Ovary (tissue), 10 donors: ENCODE measurements at places on chromosomes 2 and 18. TPM values are rescaled to one million over a fixed set of nuclear protein-coding genes. Genes with fewer than 3 reads are reported as not detected.

DNA sequence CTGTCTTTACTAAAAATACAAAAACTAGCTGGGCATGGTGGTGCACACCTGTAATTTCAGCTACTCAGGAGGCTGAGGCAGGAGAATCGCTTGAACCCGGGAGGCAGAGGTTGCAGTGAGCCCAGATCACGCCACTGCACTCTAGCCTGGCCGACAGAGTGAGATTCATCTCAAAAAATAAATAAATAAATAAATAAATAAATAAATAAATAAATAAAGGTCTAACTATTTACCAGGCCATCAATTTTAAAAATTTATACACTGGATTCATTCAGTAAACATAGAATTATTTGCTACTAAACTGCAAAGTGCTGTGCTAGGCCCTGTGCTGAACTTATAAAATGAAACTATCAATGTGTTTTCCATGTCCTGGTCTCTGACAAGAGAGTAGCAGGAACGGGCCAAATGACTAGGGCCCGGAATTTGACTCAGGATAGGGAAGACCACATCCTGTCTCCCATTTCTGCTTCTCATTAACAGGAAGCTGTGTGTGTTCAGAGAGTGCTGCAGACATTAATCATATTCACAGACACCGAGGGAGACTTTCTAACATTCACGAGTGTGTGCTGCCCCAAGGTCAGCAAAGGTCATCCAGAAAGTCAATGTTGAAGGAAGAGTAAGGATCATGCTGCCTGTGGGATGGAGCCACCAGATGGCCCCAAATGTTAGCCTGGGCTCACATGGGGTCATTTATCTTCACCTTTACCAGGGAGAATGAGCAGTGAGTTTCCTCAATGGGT is 95.8 kb downstream of the SPP2 start:
- DNase-seq = no peak
- H3K27me3 ChIP-seq = no peaks in the 10 kb centered on the region
- H3K36me3 ChIP-seq = no peaks in the 10 kb centered on the region
- H3K4me1 ChIP-seq = no peaks in the 10 kb centered on the region

NR4A2 gene
- total RNA-seq = 45.6 TPM

GKN1 gene
- total RNA-seq = not detected

FSIP2 gene
- total RNA-seq = 0.45 TPM

- H3K4me3 ChIP-seq = no peak overlapping the region
- no peak overlapping the region for H3K27ac ChIP-seq
- no peaks in the 10 kb centered on the region for H3K36me3 ChIP-seq
- H3K27me3 ChIP-seq = no peaks in the 10 kb centered on the region
- H3K4me1 ChIP-seq = no peaks in the 10 kb centered on the region
Measured at GRCh38 chr2:82317012-82317411, 2012.5 kb upstream of the LRRTM1 start.

- H3K4me3 ChIP-seq = no peak overlapping the region
- no peak for DNase-seq
- H3K27ac ChIP-seq = no peak overlapping the region
- no peaks in the 10 kb centered on the region for H3K36me3 ChIP-seq
- no peaks in the 10 kb centered on the region for H3K4me1 ChIP-seq
Measured at GRCh38 chr2:158131919-158132566, 30.4 kb downstream of the UPP2 start.

DNA sequence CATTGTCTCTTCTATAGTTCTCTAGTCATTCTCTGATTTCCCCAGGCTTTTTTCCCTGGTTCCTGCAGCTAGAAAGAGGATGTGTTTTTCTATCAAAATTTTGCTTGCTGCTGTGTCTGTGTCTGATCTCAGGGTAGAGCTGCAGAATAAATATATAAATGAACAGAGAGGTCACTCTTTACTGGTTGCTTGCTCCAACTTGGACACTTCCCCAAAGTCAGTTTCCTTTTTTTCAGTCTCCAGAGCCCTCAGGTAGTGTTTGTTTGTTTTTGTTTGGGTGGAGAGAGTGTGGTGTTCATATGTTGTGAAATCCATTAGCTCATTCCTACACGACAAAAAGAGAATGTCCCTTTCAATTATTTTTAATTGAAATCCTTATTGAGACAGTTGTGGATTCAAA is 85.8 kb downstream of the CERS6 start:
- H3K27me3 ChIP-seq = no peaks in the 10 kb centered on the region
- H3K36me3 ChIP-seq = no peaks in the 10 kb centered on the region
- H3K4me1 ChIP-seq = no peaks in the 10 kb centered on the region
- no peak for DNase-seq
- no peak overlapping the region for H3K4me3 ChIP-seq

DNA sequence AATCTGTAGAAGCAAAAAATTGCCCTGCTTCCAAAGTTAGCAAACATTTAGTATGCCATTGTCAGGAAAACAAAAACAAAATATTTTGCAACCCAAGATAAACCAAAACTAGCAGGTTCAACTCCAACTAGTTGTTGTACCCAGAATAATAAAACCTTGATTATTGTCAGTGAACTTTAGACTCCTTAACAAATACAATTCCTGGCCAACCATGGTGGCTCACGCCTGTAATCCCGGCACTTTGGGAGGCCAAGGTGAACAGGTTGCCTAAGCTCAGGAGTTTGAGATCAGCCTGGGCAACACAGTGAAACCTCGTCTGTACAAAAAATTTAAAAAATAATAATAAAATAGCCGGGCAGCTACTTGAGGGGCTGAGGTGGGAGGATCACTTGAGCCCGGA is 87.5 kb upstream of the MSH2 start:
- no peak for DNase-seq
- no peak overlapping the region for H3K27ac ChIP-seq
- no peak overlapping the region for H3K4me3 ChIP-seq
- H3K36me3 ChIP-seq = no peaks in the 10 kb centered on the region
- no peaks in the 10 kb centered on the region for H3K4me1 ChIP-seq

PTPRN gene
- 0.25 TPM for total RNA-seq

GRCh38 chr18:78914249-78914935 is 65.2 kb upstream of the SALL3 start:
- no peaks in the 10 kb centered on the region for H3K36me3 ChIP-seq
- H3K4me3 ChIP-seq = no peak overlapping the region
- no peaks in the 10 kb centered on the region for H3K4me1 ChIP-seq
- H3K27me3 ChIP-seq = no peaks in the 10 kb centered on the region
